ENCODE measurements at places on chromosomes 3 and 15.

- no peak for DNase-seq
Observed at GRCh38 chr15:57388464-57388863, 12.2 kb downstream of the CGNL1 start.

GRCh38 chr3:43160664-43161063, 54.8 kb upstream of the POMGNT2 start:
- no peak for DNase-seq

GRCh38 chr3:149019580-149019979, 28.2 kb downstream of the GYG1 start:
- no peak for DNase-seq

DNA sequence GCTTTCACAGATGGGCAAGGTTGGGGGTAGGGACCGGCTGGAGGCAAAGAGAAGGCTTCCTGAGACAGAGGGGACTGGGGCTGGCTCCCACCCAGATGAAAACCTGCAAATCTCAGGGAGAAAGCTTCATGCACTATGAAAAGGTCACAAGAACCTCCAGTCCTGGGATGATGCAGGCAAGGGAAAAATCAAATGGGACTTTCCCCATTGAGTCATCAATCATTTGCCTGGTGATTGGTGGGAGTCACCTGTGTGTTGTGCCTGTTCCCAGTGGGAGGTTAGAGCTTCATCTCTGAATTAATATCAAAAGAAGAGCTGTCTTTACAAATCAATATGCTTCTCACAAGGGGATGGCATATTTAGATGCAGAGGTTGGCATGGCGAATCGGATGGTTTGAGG, 49.9 kb downstream of the CACNA1D start:
- no peak for DNase-seq

DNA sequence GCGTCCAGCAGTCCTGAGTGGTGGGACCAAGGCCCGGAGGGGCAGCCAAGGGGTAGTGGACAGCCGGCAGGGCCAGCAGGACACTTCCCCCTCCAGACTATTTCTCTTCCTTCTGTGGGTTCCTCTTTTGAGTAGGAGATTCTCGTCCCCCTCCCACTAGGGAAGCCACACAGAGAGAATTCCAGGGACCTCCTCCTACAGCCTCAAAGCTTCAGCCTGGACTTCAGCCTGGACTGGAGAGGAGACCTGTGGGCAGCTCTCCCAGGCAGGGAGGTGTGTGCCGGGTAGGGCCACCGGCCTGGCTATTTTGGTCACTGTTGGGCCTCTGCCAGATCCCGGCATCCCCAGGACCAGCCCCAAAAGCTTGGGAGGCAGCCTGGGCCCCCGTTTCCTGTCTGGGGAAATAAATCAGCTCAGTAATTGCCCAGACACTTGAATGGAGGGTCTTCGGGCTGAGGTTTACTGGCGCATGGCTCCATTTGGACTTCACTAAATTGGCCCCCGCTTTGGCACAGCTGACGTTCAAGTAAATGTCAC, 1.3 kb downstream of the SLC6A6 start:
- peak; percentile 60 for DNase-seq

DNA sequence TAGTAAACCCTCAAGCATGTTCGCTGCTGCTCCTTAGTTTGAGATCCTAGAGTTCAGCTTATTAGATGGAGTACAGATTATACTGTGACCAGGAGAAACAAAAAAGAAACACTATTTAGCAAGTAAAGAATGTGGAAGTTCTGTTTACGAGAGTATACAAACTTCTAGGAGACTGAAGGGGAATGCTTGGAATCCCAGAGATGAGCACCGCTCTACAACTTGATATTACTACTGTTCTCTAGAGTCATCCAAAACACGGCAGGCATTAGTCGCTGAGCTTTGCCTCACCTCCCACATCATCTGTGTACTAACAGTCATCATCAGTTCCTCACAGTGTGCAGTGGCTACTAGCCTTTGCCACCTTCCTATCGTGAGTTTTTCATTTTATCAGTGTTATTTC, 121.4 kb upstream of the CHRM5 start:
- no peak for DNase-seq

DNA sequence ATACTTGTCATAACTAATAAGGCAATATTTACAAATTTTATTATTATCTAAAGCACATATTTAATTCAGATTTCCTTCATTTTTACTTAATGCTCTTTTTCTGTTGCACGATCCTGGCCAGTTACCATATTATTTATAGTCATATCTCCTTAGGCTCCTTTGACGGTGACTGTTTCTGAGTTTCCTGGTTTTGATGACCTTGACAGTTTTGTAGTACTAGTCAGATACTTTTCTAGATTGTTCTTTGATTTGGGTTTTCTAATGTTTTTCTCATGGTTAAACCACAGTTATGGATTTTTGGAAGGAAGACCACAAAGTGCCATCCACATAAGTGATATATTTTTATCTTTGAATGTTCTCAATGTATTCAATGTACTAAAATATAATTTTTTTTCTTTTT, 171.0 kb upstream of the NANOGP8 start:
- DNase-seq: no peak

DNA sequence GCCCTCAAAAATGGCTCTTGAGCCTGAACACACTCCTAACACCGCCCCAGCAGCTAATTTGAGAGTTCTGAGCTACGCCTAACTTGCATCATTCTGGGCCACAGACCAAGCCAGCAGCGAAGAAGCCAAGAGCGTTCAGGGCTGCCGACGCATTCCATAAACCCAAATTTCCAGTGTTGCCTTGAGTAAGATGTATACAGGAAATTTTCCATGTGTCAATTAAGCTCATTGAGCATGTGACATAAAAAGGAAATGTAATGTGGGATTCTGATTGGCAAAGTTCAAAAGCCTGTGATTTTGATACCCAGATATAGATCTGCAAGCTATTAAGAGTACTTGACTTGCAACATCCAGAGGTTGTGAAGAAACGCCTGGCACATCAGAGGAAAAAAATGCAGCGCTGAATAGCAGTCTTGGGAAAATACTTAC, 148.6 kb upstream of the NR2F2 start:
- peak; percentile 52 for DNase-seq

GRCh38 chr15:85456798-85457197, 76.4 kb downstream of the AKAP13 start:
- DNase-seq: no peak

DNA sequence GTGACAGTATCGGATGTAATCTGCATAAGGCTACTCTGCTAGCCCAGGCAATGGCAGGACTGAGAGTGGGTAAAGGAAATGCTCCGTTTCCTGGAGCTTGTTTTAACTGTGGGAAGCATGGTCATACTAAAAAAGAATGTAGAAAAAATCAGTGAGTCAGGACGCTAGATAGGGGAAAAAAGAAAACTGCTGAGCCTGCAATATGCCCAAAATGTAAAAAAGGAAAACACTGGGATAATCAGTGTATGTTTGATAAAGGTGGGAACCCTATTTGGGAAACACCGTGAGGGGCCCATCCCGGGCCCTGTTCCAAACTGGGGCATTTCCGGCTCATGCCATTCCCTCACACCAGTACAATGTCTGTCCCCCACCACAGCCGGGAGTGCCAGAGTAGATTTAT, 775.8 kb downstream of the ZPLD1 start:
- DNase-seq: no peak

DNA sequence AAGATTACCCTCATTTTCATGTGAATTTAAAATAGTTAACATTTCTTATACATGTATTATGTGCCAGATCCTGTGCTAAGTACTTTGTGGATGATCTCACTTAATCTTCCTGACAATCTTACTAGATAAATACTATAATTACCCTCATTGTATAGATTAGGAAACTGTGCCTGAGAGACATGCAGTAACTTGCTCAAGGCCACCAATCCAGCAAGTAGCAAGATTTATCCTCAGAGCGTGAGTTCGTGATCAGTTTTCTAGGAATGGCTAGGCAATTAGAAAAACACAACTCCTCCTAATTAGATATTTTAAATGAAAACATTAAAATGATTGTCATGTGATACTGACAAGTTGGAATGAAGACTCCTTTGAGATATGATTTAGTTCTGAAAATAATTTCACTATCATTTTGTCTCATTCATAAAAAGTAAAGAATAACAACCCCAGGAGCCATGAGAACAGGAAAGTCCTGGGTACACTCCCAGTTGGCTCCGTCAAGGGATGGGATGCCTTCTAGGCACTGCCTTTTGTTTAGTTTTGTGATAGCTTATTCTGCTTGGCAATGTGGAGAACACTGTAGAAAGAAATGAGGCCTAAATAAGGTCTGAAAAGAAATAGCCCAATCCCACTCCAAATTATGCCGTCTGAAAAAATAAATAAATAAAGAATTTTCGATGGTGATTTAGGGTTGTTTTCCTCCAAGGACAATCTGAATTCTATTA, 61.3 kb downstream of the FBN1 start:
- no peak for DNase-seq

DNA sequence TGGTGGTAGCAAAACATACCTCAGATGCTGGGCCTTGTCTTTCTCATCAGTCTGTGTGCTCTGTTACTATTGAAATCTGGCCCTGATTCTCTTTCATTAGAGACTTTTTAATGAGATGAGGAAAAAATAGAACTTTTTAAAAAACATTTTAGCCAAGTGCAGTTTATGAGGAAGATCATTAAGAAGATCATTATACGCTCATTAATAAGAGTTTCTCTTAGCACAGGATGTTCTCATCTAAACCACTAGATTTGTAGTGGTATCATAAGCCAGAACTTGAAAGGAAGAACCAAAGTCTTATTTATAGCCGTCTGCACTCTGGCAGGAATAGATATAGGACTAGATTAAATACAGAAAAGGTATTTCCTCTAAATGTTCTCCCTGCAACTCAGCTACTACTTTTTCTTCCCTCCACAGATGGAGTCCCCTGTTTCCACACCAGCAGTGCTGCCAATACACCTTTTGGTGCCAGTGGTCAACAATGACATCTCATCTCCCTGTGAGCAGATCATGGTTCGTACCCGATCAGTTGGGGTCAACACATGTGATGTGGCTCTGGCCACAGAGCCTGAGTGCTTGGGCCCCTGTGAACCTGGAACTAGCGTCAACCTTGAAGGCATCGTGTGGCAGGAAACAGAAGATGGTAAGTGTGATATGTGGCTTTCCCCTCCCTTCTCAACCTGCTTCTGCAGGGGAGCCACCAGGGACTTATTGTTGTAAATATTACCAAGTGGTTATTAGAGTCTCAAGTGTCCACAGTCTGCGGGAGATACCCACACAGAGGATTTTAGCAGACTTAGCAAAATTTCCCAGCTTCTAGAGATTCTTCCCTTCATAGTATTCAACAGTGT, 152.8 kb downstream of the RBPMS2 start:
- DNase-seq: no peak

DNA sequence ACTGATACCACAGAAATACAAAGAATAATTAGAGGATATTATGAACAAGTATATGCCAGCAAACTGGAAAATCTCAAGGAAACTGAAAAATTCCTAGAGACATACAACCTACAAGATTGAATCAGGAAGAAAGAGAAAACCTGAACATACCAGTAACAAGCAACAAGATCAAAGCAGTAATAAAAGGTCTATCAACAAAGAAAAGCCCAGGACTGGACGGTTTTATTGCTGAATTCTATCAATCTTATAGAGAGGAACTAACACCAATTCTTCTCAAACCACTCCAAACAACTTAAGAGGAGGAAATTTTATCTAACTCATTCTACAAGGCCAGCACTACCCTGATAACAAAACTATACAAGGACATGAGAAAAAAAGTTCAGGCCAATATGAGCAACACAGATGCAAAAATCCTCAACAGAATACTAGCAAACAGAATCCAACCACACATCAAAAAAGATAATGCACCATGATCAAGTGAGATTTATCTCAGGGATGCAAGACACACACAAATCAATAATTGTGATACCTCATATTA, 71.1 kb upstream of the IMPG2 start:
- no peak for DNase-seq

DNA sequence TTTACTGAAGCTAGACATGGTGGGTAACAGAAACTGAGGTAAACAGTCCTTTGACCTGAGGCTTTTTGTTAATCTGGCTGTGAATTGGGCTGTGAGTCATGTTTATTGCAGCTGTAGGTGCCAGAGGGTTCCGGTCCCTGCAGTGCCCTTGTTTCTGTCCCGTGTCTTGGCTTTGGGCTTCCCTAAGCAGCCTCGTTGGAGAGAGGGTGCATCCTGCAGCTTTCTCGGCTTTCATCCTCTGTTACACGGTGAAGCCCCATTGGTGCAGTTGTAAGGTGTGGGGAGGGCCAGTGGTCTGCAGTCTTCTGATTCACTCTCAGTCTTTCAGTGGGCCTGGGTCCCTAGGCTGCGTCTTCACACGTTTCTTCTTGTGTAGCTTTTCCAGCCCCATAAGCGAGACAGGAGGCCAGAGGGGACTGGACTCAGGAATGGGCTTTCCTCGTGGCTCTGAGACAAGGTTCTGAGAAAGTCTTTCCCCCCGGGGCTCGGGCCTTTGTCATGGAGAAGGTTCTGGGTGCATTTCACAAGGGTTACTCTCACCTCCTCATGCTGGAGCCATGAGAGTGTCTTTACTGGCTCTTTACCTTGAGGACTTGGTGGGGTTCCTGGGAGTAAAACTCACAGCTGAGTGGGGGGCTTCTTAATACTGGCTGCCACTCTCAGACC, 33.1 kb downstream of the ASB7 start:
- no peak for DNase-seq

DNA sequence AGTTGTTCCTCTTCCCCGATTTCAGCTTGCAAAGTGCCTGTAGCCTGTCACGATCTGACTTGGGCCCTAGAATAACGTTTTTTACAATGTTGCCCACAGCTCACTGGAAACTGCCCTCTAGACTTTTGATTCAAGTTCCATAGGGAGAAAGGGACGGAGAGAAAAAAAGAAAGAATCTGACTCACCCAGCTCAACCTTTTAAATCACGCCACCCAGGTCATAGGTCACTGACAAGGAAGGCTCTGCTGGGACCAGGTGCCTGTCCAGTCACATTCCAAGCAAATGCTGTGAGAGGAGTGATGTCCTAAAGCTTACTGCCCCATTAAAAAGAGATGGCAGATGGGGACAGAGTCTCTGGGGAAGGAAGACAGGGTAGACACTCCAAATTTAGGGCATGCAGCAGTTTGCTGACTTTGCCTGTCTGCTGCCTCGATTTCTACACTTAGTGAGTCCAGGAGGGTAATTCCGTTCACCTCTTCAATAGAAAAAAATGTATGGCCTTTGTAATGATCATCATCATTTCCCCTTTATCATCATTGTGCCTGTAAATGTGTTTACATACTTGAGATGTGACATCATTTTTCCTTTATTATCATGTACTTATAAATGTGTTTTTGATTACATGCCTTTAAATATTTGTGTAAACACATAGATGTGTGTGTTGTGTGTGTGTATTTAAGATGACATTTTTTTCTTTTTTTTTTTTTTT, 8.4 kb upstream of the MYO1E start:
- no peak for DNase-seq

DNA sequence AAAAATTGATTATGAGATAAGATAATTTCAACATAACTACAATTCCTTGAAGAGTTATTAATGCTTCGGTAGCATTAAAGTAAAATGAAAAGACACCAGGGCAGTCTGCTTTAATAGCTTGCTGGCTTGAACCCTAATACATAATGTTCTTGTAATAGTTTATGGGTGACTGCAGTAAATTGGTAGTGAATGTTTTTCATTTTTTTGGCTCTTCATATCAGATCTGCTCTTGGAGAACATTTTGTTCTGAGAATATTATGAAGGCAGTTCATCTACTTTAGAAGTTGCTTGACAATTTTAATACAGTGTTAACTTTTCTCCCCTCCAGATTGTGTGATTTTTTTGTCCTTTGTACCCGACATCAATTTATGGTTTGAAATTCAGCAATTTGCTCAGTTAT, 128.4 kb downstream of the ZBTB20 start:
- DNase-seq: no peak

GRCh38 chr3:126053513-126053912, 30.4 kb downstream of the SLC41A3 start:
- DNase-seq: no peak
